Pancreas (tissue), 10 donors: ENCODE measurements at places on chromosomes 5 and 9. TPM values are rescaled to one million over a fixed set of nuclear protein-coding genes. Genes with fewer than 3 reads are reported as not detected.

The CCDC171 gene
- total RNA-seq: 2.7 TPM

The NUP188 gene
- 11.5 TPM for total RNA-seq

DNA sequence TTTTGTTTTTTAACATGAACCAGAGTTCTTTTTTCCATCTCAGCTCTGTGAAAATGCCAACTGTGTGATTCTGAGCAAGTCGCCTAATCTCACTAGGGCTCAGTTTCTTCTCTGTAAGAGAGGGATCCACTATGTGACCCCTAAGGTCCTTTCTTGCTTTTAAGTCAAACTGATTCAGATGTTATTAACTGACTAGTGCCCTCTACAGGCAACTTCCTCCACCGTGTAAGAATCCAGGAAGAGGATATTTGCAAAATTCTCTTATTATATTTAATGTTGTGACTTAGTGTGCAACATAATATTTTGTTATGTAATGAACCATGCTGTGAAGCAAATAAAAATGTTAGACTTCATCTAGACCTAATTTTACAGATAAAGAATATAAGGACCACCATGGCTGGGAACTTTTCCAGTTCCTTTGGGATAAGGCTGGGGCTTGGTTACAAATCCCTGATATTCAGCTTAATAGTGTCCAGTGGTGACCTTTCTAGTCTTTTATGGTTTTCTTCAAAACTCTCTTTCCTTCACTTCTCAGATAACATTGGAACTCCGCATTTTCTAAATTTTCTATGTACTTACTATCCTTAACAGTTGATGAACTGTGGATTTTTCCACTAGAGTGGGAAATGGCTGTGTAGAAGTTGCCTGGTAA, 244.7 kb downstream of the PIK3R1 start:
- H3K4me1 ChIP-seq: peaks cover 42% of the 10 kb centered on the region
- H3K27me3 ChIP-seq: no peaks in the 10 kb centered on the region
- DNase-seq: no peak
- no peak overlapping the region for H3K27ac ChIP-seq

DNA sequence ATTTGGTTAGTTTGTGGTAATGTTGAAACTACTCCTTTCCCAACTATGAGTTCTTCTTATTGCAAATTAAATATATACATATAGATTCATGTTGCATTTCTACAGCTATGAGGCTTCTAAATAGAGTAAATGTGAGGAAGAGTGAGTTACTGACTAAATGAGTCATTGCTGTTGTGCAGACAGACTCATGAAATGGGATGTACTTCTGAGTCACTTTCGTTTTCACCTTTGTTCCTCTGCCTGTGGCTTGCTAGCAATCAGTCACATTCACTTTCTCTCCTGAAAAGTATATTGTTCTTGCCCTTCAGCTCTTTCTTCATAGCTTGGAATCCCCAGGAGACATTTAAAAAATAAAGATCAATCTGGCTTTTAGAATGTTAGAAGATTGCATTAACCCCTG, 295.5 kb upstream of the SMC2 start:
- no peaks in the 10 kb centered on the region for H3K36me3 ChIP-seq
- no peaks in the 10 kb centered on the region for H3K27me3 ChIP-seq
- no peak overlapping the region for H3K4me3 ChIP-seq
- no peak for DNase-seq
- H3K27ac ChIP-seq: no peak overlapping the region

The IL5 gene
- not detected for total RNA-seq

The GLRA1 gene
- not detected for total RNA-seq

DNA sequence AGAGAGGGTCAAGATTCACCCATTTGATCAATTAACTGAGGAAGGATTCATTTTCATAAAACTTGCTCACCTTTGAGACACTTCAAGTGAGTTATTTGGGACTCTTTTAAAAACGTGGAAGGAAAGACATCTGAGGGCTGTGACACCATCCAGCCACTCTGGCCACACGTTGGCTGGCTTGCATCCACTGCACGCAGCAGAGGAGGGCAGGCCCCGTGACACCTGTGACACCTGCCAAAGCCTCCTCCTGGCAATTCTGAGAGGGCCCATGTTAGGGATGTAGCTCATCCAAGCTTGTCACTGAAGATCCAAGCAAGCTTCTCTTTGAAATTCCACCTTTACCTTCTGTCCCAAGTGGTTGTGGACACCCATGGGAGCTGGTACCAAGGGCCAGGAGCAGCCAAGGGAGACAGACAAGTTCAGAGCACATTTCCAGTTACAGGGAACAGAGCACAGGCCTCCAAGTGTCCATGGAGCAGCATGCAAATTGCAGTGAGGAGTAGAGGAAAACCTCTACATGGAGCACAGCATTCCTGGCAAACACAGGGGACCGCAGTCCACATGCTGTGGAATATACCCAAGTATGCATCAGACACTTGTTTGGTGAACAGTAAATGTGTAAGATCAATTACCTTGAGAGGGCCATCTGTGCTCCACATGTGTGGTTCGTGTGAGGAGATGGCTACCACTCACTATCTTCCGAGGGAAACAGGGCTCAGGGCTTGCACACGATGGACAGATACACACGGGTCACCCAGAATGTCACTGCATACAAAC, 4.8 kb downstream of the PRSS3 start:
- peak overlapping the region; percentile 64 for H3K27ac ChIP-seq
- H3K4me1 ChIP-seq: peaks cover 39% of the 10 kb centered on the region
- no peak overlapping the region for H3K4me3 ChIP-seq
- H3K27me3 ChIP-seq: no peaks in the 10 kb centered on the region

- no peak overlapping the region for H3K27ac ChIP-seq
- H3K36me3 ChIP-seq: no peaks in the 10 kb centered on the region
- no peaks in the 10 kb centered on the region for H3K4me1 ChIP-seq
- H3K4me3 ChIP-seq: no peak overlapping the region
- DNase-seq: no peak
Observed at GRCh38 chr9:77063645-77064285, 44.3 kb downstream of the FOXB2 start.

- no peak overlapping the region for H3K27ac ChIP-seq
- H3K27me3 ChIP-seq: no peaks in the 10 kb centered on the region
- no peak for DNase-seq
- H3K4me1 ChIP-seq: no peaks in the 10 kb centered on the region
- no peak overlapping the region for H3K4me3 ChIP-seq
Observed at GRCh38 chr5:149757197-149757947, 27.3 kb downstream of the PPARGC1B start.

GRCh38 chr9:22449719-22450118, 3.1 kb downstream of the DMRTA1 start:
- no peak for DNase-seq
- peaks cover 3% of the 10 kb centered on the region for H3K27me3 ChIP-seq
- H3K27ac ChIP-seq: no peak overlapping the region

The FNIP1 gene
- total RNA-seq: 11.5 TPM

The VAV2 gene
- total RNA-seq: 26.5 TPM

DNA sequence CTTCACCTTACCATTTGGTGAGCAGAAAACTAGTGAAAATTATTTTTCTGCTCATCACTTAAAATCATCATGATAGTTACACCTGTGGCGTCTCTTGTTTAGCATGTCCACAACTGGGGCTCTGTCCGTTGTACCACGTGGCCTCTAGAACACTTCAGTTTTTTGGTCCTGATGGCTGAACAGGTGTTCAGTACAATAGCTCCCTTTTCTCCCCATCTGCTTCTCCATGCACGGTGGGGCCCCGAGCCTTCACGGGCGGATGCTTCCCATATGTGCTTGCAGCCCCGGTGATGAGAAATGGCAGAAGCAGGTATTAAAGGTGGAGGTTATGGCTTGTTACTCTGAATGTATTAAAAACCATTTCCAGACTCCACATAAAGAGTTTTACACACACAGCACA, 304.1 kb downstream of the CWC27 start:
- no peaks in the 10 kb centered on the region for H3K36me3 ChIP-seq
- H3K27ac ChIP-seq: no peak overlapping the region
- H3K27me3 ChIP-seq: no peaks in the 10 kb centered on the region
- H3K4me1 ChIP-seq: no peaks in the 10 kb centered on the region
- no peak for DNase-seq
- no peak overlapping the region for H3K4me3 ChIP-seq

DNA sequence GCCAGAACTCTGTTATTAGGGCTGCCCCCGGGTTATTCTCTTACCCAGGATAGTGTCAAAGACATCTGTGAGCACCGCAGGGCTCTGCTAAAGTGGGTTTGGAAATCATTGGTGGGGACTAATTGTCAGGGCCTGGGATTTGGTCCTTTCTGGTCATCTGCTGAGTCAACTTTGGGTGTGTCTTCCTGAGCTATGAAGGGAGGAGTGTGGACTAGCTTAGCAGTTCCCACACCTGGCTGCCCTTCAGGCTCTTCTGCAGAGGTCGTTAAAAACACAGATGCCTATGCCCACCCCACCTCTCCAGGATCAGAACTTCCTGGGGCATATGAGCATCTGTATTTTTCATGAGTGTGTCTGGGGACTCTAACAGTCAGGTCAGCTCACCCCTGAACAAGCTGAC, 352.2 kb downstream of the SLIT3 start:
- no peaks in the 10 kb centered on the region for H3K36me3 ChIP-seq
- H3K27ac ChIP-seq: no peak overlapping the region
- no peak overlapping the region for H3K4me3 ChIP-seq
- no peaks in the 10 kb centered on the region for H3K27me3 ChIP-seq

GRCh38 chr9:88197781-88198340, 59.6 kb upstream of the SPATA31C2 start:
- H3K4me3 ChIP-seq: no peak overlapping the region
- no peaks in the 10 kb centered on the region for H3K27me3 ChIP-seq
- no peaks in the 10 kb centered on the region for H3K36me3 ChIP-seq
- DNase-seq: no peak
- peaks cover 8% of the 10 kb centered on the region for H3K4me1 ChIP-seq
